ENCODE measurements at places on chromosomes 3 and 15. TPM values are rescaled to one million over a fixed set of nuclear protein-coding genes. Genes with fewer than 3 reads are reported as not detected.

TGM4 gene
- total RNA-seq = 0.16 TPM

HTR3E gene
- total RNA-seq = not detected

FGD5 gene
- 7.3 TPM for total RNA-seq

SRGAP3 gene
- 19.0 TPM for total RNA-seq

AVEN gene
- 18.4 TPM for total RNA-seq

GOLGA8A gene
- 33.0 TPM for total RNA-seq

SIAH2 gene
- total RNA-seq = 39.1 TPM

FGF12 gene
- total RNA-seq = 0.66 TPM

DNA sequence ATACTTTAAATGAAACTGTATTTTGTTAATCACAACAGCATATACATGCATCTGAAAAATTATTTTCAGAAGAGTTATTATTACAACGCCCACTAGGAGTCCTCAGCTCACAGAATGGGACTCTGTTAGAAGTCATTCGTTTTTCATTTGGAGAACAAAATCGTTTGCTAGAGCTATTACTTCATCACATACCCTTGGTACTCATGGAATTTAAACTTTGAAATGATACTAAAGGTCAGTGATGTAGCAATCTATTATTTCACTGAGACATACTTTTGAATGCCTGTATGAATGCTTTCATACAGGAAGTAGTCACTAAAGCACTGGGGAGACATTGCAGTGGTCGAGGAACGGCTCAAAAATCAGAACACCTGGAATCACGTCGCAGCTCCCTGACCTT lies 198.1 kb downstream of the MBNL1 start:
- peaks cover 5% of the 10 kb centered on the region for H3K36me3 ChIP-seq
- no peaks in the 10 kb centered on the region for H3K4me1 ChIP-seq
- H3K4me3 ChIP-seq = no peak overlapping the region
- no peaks in the 10 kb centered on the region for H3K27me3 ChIP-seq

DNA sequence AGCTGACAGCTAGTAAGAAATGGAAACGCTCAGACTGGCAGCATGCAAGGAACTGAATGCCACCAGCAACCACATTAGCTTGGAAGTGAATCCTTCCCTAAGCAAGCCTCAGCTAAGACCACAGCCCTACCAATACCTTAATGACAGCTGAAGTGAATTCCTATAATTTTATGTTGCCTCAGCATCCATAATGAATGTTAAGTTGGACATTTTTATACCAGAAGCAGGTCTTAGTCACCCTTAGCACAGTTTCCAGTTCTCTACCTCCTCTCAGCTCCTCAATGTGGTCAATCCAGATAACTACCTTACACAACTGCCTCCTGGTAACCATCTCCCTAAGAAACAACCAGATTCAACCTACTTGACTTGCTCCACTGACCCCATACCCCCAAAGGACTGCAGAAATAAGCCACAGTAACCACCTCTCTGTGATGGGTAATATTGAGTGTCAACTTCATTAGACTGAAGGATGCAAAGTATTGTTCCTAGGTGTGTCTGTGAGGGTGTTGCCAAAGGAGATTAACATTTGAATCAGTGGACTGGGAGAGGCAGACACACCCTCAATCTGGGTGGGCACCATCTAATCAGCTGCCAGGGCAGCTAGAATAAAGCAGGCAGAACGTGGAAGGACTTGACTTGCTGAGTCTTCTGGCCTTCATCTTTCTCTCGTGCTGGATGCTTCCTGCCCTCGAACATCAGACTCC lies 33.5 kb downstream of the NEDD4 start:
- no peak overlapping the region for H3K4me3 ChIP-seq
- H3K27ac ChIP-seq = no peak overlapping the region
- H3K4me1 ChIP-seq = no peaks in the 10 kb centered on the region
- H3K27me3 ChIP-seq = no peaks in the 10 kb centered on the region
- no peak for DNase-seq

- no peaks in the 10 kb centered on the region for H3K36me3 ChIP-seq
- H3K27me3 ChIP-seq = no peaks in the 10 kb centered on the region
- no peak overlapping the region for H3K27ac ChIP-seq
- no peak overlapping the region for H3K4me3 ChIP-seq
- no peaks in the 10 kb centered on the region for H3K4me1 ChIP-seq
These were observed 86.6 kb downstream of the LINGO1 start for GRCh38 chr15:77546050-77546501.

DNA sequence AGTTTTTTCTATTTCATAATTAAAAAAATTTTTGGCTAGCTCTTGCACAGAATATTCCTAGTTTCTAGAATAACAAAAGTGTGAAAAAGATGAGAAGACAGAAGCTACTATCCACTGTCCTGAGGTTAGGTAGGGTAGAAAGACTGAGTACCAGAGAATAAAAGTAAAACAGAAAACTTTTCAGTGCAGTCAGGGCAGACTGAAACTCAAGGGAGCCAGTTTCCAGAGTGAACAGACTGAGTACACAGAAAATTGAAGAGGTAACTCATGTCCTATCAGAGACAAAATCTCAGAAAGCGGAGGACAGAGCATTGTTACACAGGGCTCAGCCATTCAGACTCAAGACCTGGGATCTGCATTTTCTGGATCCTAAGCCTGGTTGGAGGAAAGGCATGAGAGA lies 8.8 kb upstream of the FBXO40 start:
- H3K36me3 ChIP-seq = no peaks in the 10 kb centered on the region
- H3K27me3 ChIP-seq = no peaks in the 10 kb centered on the region
- H3K27ac ChIP-seq = no peak overlapping the region
- H3K4me3 ChIP-seq = no peak overlapping the region

- DNase-seq = no peak
- H3K27ac ChIP-seq = no peak overlapping the region
- no peaks in the 10 kb centered on the region for H3K27me3 ChIP-seq
- H3K4me1 ChIP-seq = no peaks in the 10 kb centered on the region
- H3K4me3 ChIP-seq = no peak overlapping the region
- H3K36me3 ChIP-seq = no peaks in the 10 kb centered on the region
These were observed 312.2 kb upstream of the TBC1D5 start for GRCh38 chr3:18054625-18055024.

DNA sequence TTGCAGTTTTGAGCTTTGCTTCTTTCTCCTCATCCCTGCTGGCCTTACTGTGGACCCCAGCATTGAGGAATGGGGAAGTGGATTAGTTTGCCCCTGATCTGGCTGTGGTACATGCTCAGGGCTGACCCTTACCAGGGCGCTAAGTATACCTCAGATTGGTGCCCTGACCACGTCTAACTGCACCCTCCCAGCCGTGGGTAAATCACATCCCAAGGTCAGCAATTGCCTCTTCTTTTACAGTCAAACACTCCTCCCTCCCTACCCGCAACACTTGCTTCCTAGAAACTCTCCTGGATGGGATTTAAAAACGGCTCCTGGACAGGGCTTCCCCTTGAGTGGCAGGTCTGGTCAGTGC lies 437.9 kb downstream of the NR2F2 start:
- no peaks in the 10 kb centered on the region for H3K27me3 ChIP-seq
- DNase-seq = no peak
- no peak overlapping the region for H3K27ac ChIP-seq
- H3K36me3 ChIP-seq = no peaks in the 10 kb centered on the region

Data from breast epithelium (tissue), 4 donors.